Stimulated activated CD8-positive, alpha-beta memory T cell treated with anti-CD3 and anti-CD28 coated beads, Interleukin-4, amount 100 ng/mL, for 1 hour (primary cell): ENCODE measurements at places on chromosomes 1 and 21.

- DNase-seq = no peak
These were observed 29.1 kb upstream of the GRHL3 start for GRCh38 chr1:24289937-24290595.

- DNase-seq = no peak
These were observed at the start of gene LAMC2 for GRCh38 chr1:183185941-183186490. LAMC2 (plus strand) TSS chr1:183186264; CDS start chr1:183186353, 89 bp downstream.

DNA sequence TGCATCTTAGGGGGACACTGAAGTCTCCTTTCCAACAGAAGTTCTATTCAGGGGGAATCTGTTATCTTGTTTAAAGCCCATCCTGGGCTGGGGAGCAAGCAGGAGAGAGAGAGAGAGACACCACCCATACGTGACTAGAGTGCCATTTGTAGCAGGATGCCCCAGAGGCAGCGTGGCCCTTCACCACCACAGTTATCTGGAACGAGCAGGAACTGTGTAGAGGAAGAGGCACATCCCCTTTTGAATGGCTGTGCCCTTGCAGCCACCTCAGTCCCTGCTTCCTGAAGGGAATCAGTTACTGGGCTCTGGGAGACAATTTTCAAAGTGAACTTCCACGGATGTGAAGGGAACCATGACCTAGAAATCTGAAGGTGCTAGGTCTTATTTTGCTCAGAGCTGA, 19.4 kb upstream of the LAMTOR5 start:
- DNase-seq = no peak

DNA sequence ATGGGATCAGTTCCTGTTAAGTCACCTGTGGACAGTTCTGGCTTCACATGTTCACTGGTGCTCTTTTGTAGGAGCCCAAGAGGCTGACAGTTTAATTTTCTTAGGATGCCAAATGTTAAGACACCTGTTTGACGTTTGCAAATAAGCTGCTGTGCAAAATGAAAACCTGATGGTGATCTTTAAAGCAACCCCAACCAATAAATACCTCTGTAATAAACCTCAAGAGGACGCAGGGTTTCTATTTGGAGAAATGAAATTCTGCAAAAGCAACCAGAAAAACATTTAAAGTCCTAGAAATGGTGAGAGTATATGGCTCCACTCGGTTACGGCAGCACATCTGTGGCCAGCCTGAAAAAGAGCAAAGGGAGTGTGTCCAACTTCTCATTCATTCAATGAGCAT, 5.7 kb upstream of the RHEX start:
- no peak for DNase-seq
